ENCODE measurements at places on chromosomes 2 and 18.
A peak's percentile ranks its signal among the peaks of the same experiment; 100 is the strongest.

DNA sequence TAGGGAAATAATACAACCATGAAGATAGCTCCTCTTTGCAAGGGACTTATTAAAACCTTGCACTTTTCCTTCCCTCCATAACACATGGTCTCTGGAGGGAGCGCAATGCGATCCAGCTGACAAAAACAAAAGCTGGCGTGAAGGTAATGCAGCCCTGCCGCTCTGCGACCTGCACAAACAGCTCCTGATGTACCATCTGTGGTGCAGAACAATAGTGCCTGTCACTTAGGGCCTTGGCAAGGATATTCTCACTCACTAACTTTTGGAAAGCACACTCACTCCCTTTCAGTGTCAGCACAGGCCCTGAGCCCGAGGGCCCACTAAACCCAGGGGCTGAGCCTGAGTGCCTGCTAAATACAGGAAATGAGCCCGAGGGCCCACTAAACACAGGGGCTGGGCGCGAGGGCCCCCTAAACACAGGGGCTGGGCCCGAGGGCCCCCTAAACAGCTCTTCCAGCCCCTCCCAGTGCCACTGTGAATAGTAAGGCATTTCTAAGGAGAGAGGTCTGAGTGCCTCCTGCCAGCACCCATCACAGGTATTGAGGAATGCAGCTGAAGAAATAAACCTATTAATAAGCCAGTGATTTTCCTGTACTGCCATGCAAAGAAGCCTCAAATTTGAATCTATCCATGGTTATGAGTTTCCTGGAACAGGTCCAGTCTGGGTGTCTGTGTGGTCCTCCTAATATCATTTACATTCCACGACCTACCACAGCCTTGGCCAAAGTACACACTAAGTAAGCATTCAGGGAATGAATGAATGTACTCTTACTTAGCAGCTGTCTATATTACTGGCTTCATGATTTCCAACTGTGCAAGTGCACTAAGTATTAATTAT lies 9.3 kb downstream of the L3MBTL4 start:
- H3K27ac ChIP-seq = no peak overlapping the region
- H3K4me3 ChIP-seq = no peak overlapping the region
- no peaks in the 10 kb centered on the region for H3K4me1 ChIP-seq

DNA sequence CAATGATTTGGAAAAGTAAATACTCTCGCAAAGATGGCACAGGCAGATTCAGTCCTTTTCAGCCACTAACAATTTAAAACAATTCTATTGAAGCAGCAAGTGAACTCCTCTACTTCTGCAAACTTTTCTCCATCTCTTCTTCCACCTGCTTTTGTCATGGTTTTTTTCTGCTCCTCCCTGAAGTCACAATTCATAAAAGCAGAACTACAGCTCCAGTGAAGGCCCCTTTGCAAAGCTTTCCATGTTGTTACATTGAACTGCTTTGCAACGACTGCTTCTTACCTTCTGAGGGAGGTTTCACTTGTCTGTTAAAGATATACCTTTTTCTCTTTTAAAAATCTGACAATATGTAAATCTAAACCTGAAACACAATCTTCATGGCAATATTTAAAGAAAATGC lies 3.7 kb upstream of the SERTAD2 start:
- H3K36me3 ChIP-seq = peaks cover 9% of the 10 kb centered on the region
- H3K4me3 ChIP-seq = no peak overlapping the region
- H3K27me3 ChIP-seq = no peaks in the 10 kb centered on the region
- no peak overlapping the region for H3K27ac ChIP-seq
- peaks cover 64% of the 10 kb centered on the region for H3K4me1 ChIP-seq

- H3K4me3 ChIP-seq = no peak overlapping the region
- no peak overlapping the region for H3K27ac ChIP-seq
- H3K4me1 ChIP-seq = no peaks in the 10 kb centered on the region
- no peaks in the 10 kb centered on the region for H3K27me3 ChIP-seq
- no peak for DNase-seq
Measured at GRCh38 chr2:23692851-23693605, 233.9 kb downstream of the ATAD2B start.

GRCh38 chr2:230668939-230669303 lies 43.7 kb upstream of the CAB39 start:
- peaks cover 64% of the 10 kb centered on the region for H3K4me1 ChIP-seq
- no peak overlapping the region for H3K4me3 ChIP-seq
- DNase-seq = no peak
- peak overlapping the region; percentile 88 for H3K27ac ChIP-seq
- H3K36me3 ChIP-seq = no peaks in the 10 kb centered on the region
- H3K27me3 ChIP-seq = no peaks in the 10 kb centered on the region

DNA sequence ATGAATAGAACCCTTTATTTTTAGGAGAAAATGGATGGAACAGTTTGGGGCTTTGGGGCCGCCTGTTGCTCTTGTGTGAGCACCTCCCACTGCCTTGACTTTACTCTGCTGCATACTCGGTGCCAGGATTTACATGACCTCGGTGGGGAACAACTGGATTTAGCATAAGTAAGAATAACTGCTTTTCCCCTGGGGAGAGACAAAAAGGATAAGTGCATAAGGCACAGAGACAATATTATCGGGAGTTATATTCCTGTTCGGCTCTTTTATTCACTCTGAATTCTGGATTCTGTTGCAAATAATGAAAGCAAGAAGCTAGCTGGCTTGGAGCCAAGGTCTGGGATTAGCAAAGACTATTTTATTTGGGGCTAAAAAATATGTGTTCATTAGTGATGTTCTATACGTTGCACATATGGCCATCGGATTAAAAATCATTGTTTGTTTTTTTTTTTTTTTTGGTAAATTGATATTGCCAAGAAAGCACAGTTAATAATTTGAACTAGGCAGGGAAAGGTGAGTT lies 69.8 kb downstream of the CYBRD1 start:
- H3K36me3 ChIP-seq = no peaks in the 10 kb centered on the region
- H3K27me3 ChIP-seq = peaks cover 1% of the 10 kb centered on the region
- DNase-seq = no peak
- H3K27ac ChIP-seq = no peak overlapping the region

- H3K27me3 ChIP-seq = peaks cover 1% of the 10 kb centered on the region
- H3K4me3 ChIP-seq = no peak overlapping the region
- no peaks in the 10 kb centered on the region for H3K36me3 ChIP-seq
Measured at GRCh38 chr2:32874931-32875330, 71.8 kb upstream of the LTBP1 start.

- H3K27ac ChIP-seq = no peak overlapping the region
- H3K4me1 ChIP-seq = peaks cover 9% of the 10 kb centered on the region
- peaks cover 10% of the 10 kb centered on the region for H3K27me3 ChIP-seq
- DNase-seq = no peak
- H3K4me3 ChIP-seq = no peak overlapping the region
- no peaks in the 10 kb centered on the region for H3K36me3 ChIP-seq
Measured at GRCh38 chr18:9902832-9903231, 11.0 kb upstream of the VAPA start.

- H3K27me3 ChIP-seq = no peaks in the 10 kb centered on the region
- peak overlapping the region; percentile 98 for H3K4me3 ChIP-seq
- H3K36me3 ChIP-seq = peaks cover 38% of the 10 kb centered on the region
- DNase-seq = no peak
- H3K27ac ChIP-seq = peak overlapping the region; percentile 97
- H3K4me1 ChIP-seq = peaks cover 21% of the 10 kb centered on the region
Measured at GRCh38 chr2:219386532-219387280, 1.0 kb downstream of the DNPEP start.

GRCh38 chr18:41532344-41533086 lies 422.5 kb upstream of the PIK3C3 start:
- no peak overlapping the region for H3K27ac ChIP-seq
- no peaks in the 10 kb centered on the region for H3K4me1 ChIP-seq
- DNase-seq = no peak
- H3K4me3 ChIP-seq = no peak overlapping the region
- no peaks in the 10 kb centered on the region for H3K27me3 ChIP-seq
- H3K36me3 ChIP-seq = no peaks in the 10 kb centered on the region

DNA sequence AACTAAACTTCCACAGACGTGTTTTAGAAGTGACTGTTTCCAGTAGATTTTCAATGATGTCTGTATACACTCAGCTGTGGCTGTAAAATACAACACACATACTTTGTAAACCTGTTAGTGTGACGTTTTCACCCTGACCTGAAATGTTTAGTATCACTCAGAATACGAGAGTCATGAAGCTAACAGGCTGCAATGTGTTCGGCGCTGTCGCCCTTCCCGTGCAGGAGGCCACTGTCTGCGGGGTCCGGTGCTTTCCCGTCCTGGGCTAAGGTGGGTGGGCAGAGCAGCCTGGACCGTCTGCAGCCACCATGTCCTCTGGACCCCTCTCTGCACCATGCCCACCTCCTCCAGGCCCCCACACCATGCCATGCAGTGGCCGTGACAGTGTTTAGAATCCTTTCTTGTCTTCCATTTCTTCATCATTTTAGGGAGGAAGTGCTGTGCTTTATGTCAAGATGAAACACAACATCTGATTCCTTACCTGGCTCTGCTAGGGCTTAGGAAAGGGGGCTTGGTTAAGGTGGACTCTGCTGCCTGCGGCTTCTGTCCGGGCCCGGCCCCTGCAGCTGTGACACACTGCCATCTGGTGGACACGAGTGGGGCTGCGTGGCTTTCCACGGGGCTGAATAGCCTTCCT lies 53.8 kb upstream of the RBM44 start:
- no peaks in the 10 kb centered on the region for H3K27me3 ChIP-seq
- H3K4me1 ChIP-seq = peaks cover 39% of the 10 kb centered on the region
- peak; percentile 77 for DNase-seq
- peaks cover 38% of the 10 kb centered on the region for H3K36me3 ChIP-seq
- H3K4me3 ChIP-seq = no peak overlapping the region
- peak overlapping the region; percentile 67 for H3K27ac ChIP-seq

- H3K4me3 ChIP-seq = no peak overlapping the region
- no peaks in the 10 kb centered on the region for H3K36me3 ChIP-seq
- DNase-seq = no peak
- no peaks in the 10 kb centered on the region for H3K27me3 ChIP-seq
- peaks cover 4% of the 10 kb centered on the region for H3K4me1 ChIP-seq
Measured at GRCh38 chr2:26475037-26475436, 2.9 kb downstream of the OTOF start.

DNA sequence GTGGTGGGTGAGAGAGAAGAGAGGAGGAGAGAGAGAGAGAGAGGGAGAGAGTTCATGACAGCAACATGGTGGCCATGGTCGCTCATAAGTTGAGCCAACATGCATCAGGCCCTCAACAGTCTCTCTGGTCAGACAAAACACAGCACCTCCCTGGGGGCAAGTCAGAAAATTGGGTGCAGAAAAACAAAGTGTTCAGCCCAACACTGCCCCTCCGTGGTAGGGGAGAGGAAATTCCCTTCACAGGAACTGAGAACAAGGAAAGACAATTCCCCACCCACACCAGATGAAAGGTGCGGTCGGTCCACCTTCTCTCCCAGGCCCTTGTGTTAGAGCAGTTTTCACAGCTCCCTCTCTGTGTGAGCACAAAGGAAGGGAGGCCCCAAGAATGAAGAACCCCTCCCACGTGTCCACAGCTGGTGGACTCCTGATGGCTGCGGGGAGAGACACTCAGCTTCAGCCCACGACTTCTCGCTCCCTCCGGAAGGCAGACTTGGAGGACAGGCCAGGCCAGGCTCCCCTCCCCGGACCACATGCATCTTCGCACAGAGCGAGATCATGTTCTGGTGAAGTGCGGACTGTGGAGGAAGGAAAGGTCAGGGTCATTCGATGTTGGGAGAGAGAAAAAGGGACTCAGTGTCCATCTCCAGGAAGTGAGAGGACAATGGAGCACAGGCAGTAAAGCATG lies 181.7 kb downstream of the ANAPC1 start:
- no peaks in the 10 kb centered on the region for H3K36me3 ChIP-seq
- peaks cover 38% of the 10 kb centered on the region for H3K4me1 ChIP-seq
- no peak overlapping the region for H3K27ac ChIP-seq
- H3K27me3 ChIP-seq = peaks cover 11% of the 10 kb centered on the region
- H3K4me3 ChIP-seq = no peak overlapping the region
- DNase-seq = peak; percentile 55

GRCh38 chr18:54119524-54120019 lies 104.9 kb downstream of the MBD2 start:
- peak; percentile 27 for DNase-seq
- peak overlapping the region; percentile 50 for H3K4me3 ChIP-seq
- peaks cover 3% of the 10 kb centered on the region for H3K4me1 ChIP-seq

GRCh38 chr2:212974692-212975091 lies 176.7 kb downstream of the IKZF2 start:
- DNase-seq = no peak
- H3K4me1 ChIP-seq = peaks cover 12% of the 10 kb centered on the region
- H3K27me3 ChIP-seq = no peaks in the 10 kb centered on the region
- H3K27ac ChIP-seq = no peak overlapping the region
- H3K36me3 ChIP-seq = peaks cover 1% of the 10 kb centered on the region

Measured in activated CD8-positive, alpha-beta T cell treated with anti-CD3 and anti-CD28 coated beads for 36 hours (primary cell).